ENCODE measurements at places on chromosomes 4 and X. TPM values are rescaled to one million over a fixed set of nuclear protein-coding genes. Genes with fewer than 3 reads are reported as not detected.

- no peak for DNase-seq
Measured at GRCh38 chr4:128168701-128169100, 107.6 kb downstream of the LARP1B start.

GRCh38 chrX:41515376-41515775 lies 68.2 kb downstream of the NYX start:
- DNase-seq = no peak

The FGA gene
- polyA plus RNA-seq = not detected

The NWD2 gene
- not detected for polyA plus RNA-seq

DNA sequence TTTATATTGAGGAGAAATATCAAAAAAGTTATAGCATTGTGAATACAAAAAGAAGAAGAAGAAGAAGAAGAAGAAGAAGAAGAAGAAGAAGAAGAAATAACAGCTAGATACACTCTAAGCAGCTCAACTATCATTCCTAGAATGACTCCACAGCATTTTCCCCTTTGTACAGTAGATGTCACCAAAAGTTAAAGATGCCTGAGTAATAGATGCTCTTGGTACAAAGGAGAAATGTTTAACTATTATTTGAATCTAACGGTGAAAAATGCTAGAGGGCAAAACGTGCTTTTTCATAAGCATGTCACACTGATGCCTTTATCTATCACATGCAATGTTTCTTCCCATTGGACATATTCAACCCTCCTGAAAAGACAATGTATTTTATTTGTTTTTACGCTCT lies 178.4 kb upstream of the GPRIN3 start:
- no peak for DNase-seq

- DNase-seq = no peak
Measured at GRCh38 chrX:48940404-48940955, 16.9 kb downstream of the OTUD5 start.

GRCh38 chr4:68373513-68373912 lies 23.6 kb upstream of the YTHDC1 start:
- peak; percentile 78 for DNase-seq

GRCh38 chr4:68267433-68267944 lies 22.0 kb upstream of the TMPRSS11B start:
- no peak for DNase-seq

GRCh38 chr4:128322986-128323385 lies 35.4 kb upstream of the PGRMC2 start:
- DNase-seq = no peak

DNA sequence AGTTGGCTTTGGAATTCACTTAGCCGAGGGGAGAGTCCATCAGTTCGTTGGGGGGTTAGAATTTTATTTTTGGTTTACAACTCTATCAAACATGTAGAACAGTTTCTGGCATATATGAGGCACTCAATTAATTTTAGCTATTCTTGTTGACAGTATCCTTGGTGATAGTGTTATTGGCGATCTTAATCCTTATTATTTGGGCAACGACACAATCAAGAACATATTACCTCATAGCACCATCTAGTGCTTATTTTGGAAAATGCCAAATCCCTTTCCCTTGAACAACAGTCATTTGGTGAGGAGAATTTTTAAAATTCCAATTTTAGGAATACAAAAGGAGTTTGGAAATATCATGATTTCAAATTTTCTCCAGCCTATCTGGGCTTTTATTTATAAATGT lies 17.9 kb upstream of the PGRMC1 start:
- no peak for DNase-seq

- DNase-seq = no peak
Measured at GRCh38 chrX:132094164-132094563, 33.7 kb downstream of the FRMD7 start.

GRCh38 chr4:123421937-123422781 lies 25.6 kb downstream of the SPRY1 start:
- DNase-seq = no peak

- no peak for DNase-seq
Measured at GRCh38 chr4:7014815-7015214, 28.4 kb upstream of the TADA2B start.

The SPANXN2 gene
- polyA plus RNA-seq = not detected

The CLDN34 gene
- polyA plus RNA-seq = not detected

- no peak for DNase-seq
Measured at GRCh38 chr4:54332542-54332941, 103.4 kb downstream of the PDGFRA start.

DNA sequence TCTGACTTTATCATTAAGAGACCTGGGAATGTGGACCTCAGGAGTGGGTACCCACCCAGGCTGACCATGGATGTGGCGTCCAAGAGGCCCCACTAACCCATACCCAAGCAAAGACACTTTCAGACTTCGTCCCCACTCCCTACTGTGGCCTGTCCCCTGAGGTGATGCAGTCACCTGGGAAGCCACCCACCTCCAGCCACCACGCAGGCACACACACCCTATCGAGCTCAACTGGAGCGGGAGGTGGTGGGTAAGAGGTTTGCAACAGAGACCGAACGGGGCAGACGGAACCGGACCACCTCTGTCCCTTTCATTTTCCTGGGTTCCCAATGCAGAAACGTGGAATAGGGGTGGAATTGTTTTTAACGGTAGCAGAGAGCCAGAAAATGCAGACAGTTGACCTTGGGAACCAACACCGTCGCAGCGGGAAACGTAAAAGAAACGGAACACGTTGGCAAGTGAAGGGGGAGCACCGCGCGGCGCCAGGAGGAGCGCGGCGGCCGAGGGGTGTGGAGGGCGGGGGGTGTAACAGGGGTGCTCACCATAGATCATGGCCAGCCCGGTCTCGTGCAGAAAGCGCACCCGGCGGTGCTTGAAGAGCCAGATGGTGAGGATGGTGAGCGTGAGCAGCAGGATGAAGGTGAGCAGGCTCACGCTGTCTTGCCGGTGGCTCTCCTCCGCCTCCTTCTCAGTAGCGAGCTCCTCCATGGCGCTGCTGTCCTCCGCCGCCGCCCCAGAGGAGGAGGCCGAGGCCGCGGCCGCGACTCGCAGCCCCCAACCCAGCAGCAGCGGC lies 559 bp downstream of the SLC9A7 start:
- DNase-seq = no peak

DNA sequence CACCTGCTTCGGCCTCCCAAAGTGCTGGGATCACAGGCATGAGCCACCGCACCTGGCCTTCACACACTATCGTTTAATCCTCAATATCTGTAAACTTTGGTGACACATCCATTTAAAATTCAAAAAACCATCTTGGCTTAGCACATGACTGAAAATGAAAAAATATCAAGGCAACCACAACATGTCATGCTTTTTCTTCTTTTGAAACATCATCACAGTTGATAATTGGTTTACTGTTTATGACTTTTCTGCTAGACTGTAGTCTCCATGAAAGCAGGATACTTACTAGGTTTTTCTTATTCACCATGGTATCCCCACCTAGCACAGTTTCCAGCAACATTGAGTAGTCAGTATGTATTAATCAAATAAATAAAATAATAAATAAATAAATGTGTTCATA lies 11.0 kb downstream of the GNRHR start:
- no peak for DNase-seq

GRCh38 chrX:9765072-9765736 lies 443 bp downstream of the GPR143 start:
- DNase-seq = no peak

DNA sequence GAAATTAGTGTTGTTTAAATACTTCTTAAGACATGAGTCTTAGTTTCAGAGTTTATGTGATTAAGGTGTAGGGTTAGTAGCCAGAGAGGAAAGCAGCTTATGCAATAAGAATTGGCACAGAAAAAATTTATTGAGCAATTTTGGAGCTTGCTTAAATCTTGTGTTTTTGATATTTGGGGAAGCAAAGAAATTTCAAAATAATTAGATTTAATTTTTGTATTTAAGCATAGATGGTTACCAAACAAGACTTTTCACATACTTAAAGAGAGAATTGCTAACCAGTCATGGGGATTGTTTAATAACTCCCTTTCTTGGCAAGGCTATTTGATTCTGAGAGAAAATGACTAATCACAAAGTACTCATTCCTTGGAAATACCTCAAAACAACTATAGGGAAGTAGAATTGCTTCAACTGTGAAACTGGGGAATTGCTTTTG lies 202.0 kb upstream of the GRID2 start:
- DNase-seq = no peak

DNA sequence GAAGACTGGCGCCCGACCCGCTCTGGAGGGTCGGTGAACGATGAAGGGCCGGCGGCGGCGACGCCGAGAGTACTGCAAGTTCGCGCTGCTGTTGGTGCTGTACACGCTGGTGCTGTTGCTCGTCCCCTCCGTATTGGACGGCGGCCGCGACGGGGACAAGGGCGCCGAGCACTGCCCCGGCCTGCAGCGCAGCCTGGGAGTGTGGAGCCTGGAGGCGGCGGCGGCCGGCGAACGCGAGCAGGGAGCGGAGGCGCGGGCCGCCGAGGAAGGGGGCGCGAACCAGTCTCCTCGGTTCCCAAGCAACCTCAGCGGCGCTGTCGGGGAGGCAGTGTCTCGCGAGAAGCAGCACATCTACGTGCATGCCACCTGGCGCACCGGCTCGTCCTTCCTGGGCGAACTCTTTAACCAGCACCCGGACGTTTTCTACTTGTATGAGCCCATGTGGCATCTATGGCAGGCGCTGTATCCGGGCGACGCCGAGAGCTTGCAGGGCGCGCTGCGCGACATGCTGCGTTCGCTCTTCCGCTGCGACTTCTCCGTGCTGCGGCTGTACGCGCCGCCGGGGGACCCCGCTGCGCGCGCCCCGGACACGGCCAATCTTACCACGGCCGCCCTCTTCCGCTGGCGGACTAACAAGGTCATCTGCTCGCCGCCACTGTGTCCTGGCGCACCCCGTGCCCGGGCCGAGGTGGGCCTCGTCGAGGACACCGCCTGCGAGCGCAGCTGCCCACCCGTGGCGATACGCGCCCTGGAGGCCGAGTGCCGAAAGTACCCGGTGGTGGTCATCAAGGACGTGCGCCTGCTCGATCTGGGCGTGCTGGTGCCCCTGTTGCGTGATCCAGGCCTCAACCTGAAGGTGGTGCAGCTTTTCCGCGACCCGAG lies 568 bp downstream of the CHST7 start:
- peak; percentile 36 for DNase-seq

- DNase-seq = peak; percentile 42
Measured at GRCh38 chr4:61407642-61408618, 207.8 kb downstream of the ADGRL3 start.

- DNase-seq = no peak
Measured at GRCh38 chr4:180751009-180751408, 1492.2 kb upstream of the TENM3 start.

GRCh38 chr4:10267066-10267465 lies 150.5 kb upstream of the WDR1 start:
- DNase-seq = no peak

GRCh38 chrX:139222511-139223200 lies 307.9 kb upstream of the F9 start:
- DNase-seq = no peak

DNA sequence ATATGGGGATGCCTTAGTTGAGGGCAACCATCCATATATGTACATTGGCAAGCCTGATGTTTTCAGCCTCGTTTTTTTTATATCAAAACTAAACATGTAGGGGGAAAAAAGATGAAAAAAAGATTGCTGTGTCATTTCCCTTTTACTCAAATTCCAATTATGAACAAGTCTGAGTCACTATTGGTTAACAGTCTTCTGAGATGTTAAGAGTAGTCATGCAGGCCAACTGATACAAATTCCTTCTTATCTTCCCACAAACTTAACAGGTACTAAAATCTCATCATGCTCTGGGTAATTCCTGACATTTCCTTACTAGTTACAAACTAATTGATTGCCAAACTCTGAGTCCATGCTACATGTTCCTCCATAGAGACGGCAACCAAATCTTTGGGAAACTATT lies 222.1 kb downstream of the FRMPD4 start:
- DNase-seq = no peak

GRCh38 chr4:110442309-110442708 lies 33.6 kb upstream of the ENPEP start:
- DNase-seq = no peak

Data from hindlimb muscle (tissue), 1 donor.